ENCODE measurements at places on chromosomes 12 and 14.

GRCh38 chr14:30935445-30935844, 61.1 kb downstream of the COCH start:
- no peak for DNase-seq

- no peak for DNase-seq
Measured at GRCh38 chr12:122721057-122721545, 4.5 kb upstream of the HCAR3 start.

GRCh38 chr12:20474016-20474415, 105.7 kb downstream of the PDE3A start:
- no peak for DNase-seq

GRCh38 chr14:85319101-85319500, 210.8 kb upstream of the FLRT2 start:
- no peak for DNase-seq

DNA sequence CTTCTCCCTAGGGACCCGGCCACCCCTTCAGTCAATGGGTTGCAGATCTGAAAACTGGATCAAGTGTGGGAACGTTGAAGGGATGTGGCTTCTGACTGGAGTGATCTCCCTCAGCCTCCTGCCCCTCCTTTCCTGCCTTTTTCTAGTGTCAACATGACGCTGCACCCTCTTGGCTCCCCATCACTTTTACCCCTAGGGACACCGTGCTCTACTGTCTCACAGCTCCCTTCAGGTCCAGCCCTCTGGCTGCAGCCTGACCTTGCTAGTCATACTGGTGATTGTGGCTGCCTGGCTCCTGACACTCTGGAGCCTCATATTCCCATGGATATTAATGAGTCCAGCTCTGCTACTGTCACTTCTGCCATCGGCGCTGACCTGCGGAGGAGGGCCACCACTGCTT, 51.5 kb upstream of the RASSF3 start:
- DNase-seq: no peak

DNA sequence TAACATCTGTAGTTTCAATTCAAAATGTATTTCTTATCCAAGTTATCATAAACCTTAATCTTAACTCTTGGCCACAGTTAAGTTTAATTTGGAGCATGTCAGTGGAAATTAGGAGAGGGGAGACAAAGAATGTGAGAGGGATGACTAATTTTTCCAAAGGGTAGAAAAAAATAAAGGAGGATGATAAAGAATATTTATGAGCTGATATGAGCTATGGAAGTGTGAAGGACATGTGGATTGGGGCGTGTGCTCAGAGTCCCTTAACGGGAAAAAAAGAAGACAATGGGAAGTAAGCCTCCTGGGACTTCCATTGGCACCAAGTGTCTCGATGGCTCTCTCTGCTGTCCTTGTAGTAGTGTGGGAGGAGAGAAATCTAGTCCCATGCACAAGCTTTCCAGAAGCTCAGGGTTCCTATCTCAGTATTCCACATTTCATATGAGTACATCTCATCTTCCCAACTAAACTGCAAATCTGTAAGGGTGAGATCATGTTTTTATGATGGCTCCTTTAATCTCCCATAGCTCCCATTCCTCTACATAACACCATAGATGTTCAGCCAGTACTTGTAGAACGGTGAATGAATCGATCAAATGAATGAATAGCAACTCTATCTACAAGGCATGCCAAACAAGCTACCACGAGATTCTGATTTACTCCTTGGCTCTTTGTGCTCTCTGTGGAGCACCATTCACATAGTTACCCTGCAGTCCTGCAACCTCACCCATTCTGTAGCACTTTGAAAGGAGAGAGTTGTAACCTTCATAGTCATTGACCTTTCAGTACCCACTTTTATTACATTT, 27.4 kb downstream of the BCL2L14 start:
- no peak for DNase-seq

- no peak for DNase-seq
Measured at GRCh38 chr14:56137453-56137807, 19.2 kb downstream of the PELI2 start.

All from activated CD4-positive, alpha-beta T cell treated with anti-CD3 and anti-CD28 coated beads, Interleukin-2, amount 10 ng/mL, durations not matched to agents 24 days and 14 days (primary cell).